ENCODE measurements at places on chromosomes 6 and 20.

DNA sequence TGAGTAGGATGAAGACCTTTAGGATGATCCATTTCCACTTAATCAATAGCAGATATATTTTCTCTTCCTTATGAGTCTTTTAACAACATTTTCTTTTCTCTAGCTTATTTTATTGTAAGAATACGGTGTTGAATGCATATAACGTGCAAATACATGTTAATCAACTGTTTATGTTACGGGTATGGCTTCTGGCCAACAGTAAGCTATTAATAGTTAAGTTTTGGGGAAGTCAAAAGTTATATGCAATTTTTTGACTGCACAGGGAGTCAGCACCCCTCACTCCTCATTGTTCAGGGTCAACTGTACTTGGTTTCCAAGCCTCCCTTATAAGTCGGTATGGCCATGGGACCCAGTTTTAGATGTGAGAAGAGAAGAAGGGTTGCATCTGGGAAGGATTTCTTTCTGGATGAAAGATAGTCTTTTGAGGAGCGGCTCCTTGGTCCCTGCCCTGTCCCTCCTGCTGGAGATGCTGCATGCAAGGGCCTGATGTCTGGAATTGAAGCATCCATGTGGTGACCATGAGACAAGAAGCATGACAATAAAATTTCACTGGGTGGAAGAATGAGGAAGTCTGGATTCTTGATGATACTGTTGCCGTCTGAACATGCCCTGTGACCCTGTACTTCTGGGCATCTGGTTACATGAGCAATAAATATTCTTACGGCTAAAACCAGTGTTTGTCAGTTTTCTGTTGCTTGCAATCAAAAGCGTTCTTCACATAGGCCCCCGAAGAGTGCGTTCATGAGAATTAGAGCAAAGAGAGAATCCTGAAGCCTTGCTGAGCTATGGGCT, 194.7 kb upstream of the PMEPA1 start:
- DNase-seq, result no peak

GRCh38 chr6:158687506-158687905, 37.7 kb downstream of the SYTL3 start:
- DNase-seq, result no peak

DNA sequence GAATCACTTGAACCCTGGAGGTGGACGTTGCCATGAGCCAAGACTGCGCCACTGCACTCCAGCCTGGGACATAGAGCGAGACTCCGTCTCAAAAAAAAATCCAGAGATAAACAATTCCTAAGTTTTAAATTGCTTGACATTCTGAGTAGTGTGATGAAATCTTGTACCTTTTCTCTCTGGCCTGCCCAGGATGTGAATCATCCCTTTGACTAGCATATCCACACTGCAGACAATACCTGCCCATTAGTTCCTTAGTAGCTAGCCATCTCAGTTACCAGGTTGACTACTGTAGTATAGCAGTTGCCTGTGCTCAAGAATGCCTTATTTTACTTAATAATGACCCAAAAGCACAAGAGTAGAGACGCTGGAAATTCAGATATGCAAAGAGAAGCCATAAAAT, 2.8 kb downstream of the ZFP57 start:
- no peak for DNase-seq

DNA sequence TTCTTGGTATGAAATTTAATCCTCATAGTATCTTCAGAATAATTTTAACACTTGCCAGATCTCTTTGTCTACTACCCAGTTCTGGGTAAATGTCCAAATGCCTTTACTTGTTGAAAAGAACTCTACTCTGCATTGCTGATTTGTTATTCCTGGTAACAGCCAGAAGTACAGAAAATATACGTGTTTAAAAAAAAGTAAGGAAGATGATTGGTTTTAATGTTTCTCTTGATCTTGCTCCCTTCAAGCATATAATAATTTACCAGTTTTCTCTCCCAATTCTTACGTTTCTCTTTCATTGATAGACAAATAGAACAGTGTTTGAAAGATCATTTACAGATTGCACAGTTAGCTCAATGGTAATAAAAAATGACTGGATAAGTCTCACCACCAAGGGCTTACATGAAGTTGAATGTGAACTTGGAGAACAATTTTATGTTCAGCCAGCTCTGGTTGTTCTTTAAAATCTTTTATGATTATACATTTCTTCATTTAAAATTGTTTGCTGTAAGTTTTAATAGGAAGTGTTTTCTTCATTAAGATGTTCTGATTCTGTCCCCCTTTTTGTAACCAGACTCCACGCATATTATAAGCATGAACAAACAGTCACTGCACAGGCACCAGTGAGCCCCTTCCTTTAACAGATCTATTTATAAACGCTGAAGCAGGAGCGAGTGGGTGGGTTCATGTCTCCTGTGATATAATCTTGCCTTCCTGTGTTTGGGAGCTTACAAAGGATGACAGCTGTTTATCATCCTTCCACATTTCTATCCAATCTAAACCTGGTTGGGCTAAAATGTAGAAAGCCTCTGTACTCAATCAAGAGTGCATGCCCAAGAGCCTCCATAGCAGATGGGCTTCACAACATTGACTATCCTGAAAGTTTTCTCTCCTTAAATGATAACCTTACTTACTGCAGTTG, 299.5 kb downstream of the PRL start:
- no peak for DNase-seq

- DNase-seq, result no peak
Measured at GRCh38 chr6:133286765-133287164, 45.6 kb downstream of the EYA4 start.

GRCh38 chr6:31567531-31568370, 4.3 kb upstream of the LTA start:
- peak; percentile 61 for DNase-seq

GRCh38 chr6:43883847-43884651, 114.0 kb downstream of the VEGFA start:
- no peak for DNase-seq

DNA sequence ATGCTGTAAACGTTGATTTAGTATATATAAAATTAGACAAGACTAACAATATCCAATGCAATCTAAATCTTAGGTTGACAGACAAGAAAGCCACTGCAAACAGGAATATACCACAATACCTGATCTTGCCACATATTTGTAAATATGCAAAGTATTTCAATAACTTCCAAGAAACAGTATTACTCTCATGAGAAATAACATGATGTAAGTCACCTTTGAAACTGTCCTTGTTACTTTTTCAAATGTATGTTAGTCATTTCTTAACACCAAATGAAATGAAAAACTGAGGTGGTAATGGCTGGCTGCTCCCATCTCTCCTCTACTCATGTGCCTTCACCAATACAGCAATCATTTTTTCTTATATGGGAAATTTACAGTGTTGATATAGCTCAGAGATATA, 118.7 kb downstream of the ATG5 start:
- no peak for DNase-seq

DNA sequence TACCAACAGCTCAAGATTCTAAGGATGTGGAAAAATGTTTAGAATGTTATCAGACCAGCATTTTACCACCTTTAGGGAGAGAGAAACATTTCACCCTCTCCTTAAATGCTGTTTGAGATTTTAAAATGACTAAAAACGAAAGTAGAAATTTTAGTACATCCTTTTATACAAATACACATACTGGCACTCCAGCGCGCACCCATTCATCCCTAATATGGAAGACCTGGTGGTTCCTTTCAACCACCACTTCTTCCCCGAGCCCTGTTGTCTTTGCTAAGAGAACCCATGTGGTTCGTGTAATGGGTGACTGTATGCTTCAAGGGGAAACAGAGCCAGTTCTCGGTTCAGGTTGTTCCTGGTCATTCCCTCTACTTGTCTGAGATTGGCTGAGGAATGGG, 21.3 kb downstream of the SPATA2 start:
- DNase-seq, result peak; percentile 20

- DNase-seq, result no peak
Measured at GRCh38 chr6:154932515-154933027, 62.5 kb upstream of the TIAM2 start.

- no peak for DNase-seq
Measured at GRCh38 chr6:21099338-21100314, 493.9 kb upstream of the SOX4 start.

DNA sequence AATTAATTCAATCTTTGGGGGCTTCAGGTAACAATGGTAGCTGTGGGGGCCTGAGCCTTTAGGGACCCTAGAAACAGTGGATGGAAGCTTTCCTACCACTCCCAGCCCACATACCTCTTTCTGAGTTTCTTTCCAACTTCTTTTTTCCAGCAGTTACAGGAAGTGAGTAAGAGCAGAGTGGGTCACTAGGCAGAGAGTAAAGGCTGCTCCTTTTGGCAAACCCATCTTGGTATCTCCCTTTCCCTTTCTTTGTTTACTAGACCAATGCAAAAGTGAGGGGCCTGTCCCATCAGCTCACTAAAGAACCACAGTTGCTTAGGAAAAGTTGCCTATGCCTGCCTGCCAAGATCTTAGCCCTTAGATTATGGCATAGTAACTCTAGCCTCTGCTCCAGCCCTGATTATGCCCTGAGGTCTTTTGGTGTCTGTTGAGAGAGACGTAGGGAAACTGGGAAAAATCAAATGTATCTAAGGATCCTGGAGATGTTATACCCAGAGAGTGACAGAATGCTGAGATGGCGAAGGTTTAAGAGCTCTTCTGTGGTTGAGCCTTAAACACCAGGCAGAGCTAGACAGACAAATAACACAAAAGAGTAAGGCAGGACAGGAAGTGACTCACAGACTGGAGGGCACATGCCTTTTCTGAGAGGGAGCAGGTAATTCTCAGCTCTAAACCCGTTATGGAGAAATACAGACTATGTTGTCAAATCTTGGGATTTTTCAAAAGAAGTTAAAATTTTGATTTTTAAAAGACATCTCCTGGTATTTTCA, 31.3 kb downstream of the TRMT6 start:
- DNase-seq, result peak; percentile 42

GRCh38 chr20:52926505-52926904, 45.7 kb upstream of the TSHZ2 start:
- DNase-seq, result no peak

GRCh38 chr20:50276119-50277063, 85.8 kb downstream of the CEBPB start:
- peak; percentile 27 for DNase-seq

- DNase-seq, result no peak
Measured at GRCh38 chr20:58154113-58154512, 74.3 kb downstream of the ANKRD60 start.

GRCh38 chr6:117328005-117328389, 62.6 kb downstream of the VGLL2 start:
- no peak for DNase-seq

GRCh38 chr20:13085275-13085674, 76.5 kb downstream of the SPTLC3 start:
- no peak for DNase-seq

DNA sequence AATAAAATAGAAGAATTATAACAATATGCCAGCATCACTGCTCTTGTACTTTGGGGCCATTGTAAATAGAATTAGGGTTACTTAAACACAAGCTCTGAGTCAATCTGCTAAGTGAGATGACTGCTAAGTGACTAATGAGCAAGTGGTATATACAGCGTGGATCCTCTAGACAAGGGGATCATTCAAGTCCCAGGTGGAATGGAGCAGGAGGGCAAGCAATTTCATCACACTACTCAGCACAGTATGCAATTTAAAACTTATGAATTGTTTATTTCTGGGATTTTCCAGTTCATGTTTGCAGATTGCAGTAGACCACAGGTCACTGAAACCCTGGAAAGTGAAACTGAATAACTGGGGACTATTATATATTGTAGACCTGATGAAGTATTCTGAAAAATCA, 235.3 kb downstream of the BTBD3 start:
- DNase-seq, result no peak

DNA sequence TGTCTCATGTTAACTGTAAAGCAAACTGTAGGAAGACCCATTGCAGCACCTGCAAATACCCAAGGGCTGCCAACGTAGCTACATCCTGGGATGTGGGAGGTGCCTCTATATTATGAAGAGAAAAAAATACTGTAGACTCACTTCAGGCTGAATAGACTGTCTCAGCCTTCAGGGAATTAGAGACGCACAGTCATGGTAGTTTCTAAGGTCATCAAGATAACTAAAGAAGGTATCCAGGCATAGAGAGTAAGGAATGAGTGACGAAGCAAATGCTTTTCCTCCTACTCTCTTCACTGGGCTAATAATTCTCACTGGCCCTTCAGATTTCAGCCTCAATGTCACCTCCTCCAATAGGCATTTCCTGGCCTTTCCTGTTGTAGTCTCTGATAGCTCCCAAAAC, 121.6 kb upstream of the ECI2 start:
- no peak for DNase-seq

DNA sequence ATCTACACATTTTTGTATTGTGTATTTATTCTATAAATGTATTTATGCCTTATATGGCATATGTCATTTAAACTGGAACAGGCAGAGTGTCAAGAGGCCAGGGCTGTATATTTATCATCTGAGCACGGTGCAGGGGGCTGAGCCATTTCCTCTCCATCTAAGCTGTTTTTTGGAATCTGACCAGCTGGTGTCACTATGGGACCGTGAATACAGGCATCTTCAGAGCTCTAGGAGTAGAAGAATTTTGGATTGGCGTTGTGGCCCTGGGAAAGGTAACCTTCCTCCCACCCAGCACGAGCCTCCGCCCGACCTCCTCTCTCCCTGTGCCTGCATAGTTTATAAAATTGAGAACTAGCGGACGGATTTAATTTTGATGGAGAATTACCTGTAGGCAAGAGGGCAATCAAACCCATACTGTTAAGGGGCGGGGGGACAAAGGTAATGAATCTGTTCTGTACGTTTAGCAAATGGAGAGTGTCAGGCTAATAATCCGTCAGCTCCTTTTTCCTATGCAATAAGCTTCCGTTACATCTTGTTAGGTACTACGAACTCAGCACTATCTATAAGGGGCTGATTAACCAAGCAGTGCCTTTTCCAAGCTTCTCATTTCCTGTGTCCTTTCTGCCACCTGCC, 29.0 kb upstream of the EEF1E1 start:
- peak; percentile 39 for DNase-seq
